ENCODE measurements at places on chromosomes 4 and X.
A peak's percentile ranks its signal among the peaks of the same experiment; 100 is the strongest.

GRCh38 chr4:52869656-52870055, 7.5 kb downstream of the RASL11B start:
- DNase-seq, result no peak

DNA sequence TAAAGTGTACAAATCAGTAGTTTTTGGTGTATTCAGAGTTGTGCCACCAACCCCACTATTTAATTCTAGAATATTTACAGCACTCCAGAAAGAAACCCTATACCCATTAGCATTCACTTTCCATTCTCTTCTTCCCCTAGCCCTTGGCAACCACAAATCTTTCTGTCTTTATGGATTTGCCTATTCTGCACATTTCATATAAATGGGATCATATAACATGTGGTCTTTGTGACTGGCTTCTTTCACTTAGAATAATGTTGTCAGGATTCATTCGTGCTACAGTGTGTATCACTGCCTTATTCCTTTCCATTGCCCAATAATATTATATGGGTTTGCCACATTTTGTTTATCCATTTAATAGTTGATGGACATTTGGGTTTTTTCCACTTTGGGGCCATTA, 32.2 kb downstream of the SGMS2 start:
- DNase-seq, result no peak

- DNase-seq, result no peak
Observed at GRCh38 chr4:112167794-112168193, 22.5 kb downstream of the FAM241A start.

DNA sequence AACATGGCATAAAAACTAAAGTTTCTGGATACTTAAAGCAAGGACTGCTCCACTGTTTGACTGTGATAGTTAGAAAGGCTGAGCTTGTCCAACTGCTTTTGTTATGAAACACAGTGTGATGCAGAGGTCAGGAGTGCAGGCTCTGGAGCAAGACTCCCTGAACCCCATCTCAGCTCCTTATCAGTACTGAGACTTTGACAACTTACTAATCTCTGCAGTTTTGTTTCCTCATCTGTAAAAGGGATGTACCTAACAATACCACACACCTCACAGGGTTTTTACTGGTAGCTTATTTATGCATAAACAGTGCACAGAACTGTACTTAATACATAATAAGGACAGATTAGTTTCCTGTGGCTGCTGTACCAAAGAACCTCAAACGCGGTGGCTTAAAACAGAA, 804.3 kb downstream of the FSTL5 start:
- DNase-seq, result no peak

- DNase-seq, result no peak
Observed at GRCh38 chrX:66046612-66047235, 6.8 kb upstream of the VSIG4 start.

DNA sequence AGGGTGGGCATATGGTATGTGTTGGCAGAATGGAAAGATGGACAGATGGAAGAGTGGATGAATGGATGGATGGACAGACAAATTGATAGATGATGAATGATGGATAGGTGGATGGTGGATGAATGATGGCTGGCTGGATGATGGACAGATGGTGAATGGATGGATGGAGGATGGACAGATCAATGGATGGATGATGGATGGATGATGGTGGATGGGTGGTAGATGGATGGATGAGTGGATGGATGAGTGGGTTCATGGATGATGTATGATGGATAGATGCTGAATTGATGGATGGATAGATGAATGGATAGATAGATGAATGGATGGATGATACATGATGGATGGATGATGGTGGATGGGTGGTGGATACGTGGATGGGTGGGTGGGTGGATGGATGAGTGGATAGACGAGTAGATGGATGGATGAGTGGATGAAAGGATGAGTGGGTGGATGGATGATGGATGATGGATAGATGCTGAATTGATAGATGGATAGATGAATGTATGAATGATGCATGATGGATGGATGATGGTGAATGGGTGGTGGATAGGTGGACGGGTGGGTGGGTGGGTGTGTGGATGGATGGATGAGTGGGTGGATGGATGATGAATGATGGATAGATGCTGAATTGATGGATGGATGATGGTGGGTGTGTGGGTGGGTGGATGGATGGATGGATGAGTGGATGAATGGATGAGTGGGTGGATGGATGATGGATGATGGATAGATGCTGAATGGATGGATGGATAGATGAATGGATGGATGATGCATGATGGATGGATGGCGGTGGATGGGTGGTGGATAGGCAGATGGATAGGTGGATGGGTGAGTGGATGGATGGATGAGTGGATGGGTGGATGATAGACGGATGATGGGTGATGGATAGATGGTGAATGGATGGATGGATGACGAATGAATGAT, 249.6 kb downstream of the AFAP1 start:
- DNase-seq, result no peak

DNA sequence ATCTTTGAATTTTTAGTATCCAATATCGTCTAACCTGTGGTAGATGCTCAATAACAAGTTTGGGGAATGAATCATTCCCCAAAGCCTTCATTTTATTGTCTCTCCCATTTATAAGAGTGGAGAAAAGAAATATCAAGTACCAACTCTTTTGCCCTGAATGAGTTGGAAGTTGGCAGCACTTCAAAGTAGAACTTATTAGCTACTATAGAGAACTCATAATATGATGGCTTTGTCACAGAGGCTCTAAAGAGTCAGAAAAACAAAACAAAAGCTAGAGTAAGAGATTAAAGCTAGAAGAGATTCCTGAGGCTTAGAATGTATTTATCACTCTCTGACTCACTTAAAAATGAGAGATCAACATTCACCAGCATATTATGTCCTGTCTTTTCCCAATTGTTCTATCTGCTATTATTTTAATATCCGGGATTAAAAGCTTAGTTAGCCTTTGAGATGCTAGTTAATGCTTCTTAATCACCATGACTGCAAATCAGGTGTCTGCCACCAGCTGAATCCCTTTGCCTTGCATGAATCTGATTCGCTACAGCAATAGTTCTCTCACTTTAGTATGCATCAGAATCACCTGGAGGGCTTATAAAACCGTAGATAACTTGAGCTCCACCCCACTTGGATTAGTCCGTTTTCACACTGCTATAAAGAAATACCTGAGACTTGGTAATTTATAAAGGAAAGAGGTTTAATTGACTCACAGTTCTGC, 77.9 kb downstream of the PALLD start:
- no peak for DNase-seq

- DNase-seq, result no peak
Observed at GRCh38 chr4:12615822-12616221, 868.3 kb downstream of the RAB28 start.

GRCh38 chr4:141158219-141158618, 24.9 kb upstream of the RNF150 start:
- DNase-seq, result peak; percentile 10

DNA sequence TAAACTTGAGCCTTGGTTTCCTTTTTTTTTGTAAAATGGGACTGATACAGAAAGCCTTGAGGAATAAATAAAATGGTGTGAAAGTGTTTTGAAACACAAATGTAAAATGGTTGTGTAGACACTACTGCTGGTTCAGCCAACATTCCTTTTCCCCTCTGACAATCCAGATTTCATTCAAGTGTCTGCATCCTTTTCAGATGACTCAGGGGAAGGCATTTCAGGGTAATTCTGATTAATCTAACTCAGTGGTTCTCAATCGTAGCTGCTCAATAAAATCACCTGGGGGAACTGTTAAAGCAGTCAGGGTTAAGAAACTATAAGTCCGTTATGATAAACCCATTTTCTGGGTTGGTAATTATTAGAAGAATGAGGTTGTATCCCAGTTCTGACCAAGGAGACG, 4.6 kb downstream of the ARHGAP10 start:
- DNase-seq, result peak; percentile 43

DNA sequence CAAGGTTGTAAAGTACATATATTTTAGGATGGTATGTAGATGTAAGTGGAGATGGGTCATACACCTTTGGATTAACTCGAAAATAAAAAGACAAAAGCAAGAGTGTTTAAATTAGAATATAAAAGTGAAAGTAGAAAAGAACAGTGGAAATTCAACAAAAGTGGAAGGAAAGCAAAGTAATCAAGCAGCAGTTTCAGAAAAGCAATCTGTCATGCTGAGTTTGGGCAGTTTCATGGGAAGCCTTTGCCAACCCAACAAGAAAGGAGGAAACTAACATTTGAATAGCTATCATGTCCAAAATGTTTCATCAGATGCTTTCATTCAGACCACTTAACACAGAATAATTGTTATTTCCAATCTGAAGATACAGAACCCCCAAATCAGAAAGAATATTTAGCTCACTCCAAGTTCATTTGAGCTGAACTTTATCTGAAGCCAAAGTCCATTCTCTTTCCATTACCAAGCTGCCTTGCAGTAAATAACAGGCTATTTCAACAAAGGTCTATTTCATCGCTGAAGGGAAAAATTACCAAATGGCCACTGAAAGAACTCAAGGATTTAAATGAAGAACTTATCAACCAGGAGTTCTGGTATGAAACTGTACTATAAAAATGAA, 1.8 kb upstream of the EXOSC9 start:
- DNase-seq, result no peak

- DNase-seq, result no peak
Observed at GRCh38 chr4:60911127-60911526, 289.0 kb upstream of the ADGRL3 start.

DNA sequence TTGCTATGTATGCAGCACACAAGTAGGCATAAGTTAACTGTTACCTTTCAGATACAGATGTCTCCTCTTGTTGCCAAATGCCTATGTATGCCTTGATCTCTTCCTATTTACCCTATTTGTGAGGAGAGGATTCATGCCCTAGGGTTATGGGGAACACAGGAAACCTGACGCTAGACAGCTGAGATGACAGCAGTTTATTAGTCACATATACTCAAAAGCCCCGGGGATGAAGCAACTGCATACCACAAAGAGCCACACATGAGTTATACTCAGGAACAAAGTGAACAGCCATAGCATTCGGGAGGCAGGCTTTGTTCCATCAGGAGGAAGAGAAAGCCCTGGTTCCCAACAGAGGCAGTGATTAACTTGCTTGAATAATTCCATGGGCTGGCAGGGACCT, 1011.7 kb upstream of the PCDH7 start:
- peak; percentile 43 for DNase-seq

GRCh38 chr4:6912441-6912840, 2.8 kb downstream of the TBC1D14 start:
- DNase-seq, result no peak

- no peak for DNase-seq
Observed at GRCh38 chrX:149467920-149468319, 37.2 kb downstream of the IDS start.

DNA sequence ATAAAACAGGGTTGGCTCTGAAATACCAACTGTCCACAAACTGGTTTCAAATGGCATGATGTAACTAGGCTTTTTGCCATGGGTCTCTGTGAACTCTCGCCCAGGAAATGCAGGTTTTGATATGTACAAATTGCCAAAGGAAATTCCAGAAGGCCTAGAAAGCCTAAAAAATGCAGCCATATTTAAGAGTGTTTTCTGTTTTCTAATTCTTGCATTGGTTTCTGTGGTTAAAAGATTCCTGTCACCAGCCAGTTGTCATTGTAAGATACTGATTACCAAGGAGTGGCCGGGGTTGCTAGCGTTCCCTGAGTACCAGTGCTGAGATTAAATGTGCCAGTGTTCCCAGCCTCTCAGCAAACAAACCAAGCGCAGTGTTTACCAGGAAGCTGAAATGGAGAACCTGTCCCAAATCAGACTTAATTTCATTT, 53.9 kb upstream of the SORBS2 start:
- DNase-seq, result no peak

- no peak for DNase-seq
Observed at GRCh38 chr4:42609051-42609450, 47.9 kb downstream of the ATP8A1 start.

GRCh38 chr4:108794136-108794535, 31.3 kb upstream of the ETNPPL start:
- DNase-seq, result no peak

DNA sequence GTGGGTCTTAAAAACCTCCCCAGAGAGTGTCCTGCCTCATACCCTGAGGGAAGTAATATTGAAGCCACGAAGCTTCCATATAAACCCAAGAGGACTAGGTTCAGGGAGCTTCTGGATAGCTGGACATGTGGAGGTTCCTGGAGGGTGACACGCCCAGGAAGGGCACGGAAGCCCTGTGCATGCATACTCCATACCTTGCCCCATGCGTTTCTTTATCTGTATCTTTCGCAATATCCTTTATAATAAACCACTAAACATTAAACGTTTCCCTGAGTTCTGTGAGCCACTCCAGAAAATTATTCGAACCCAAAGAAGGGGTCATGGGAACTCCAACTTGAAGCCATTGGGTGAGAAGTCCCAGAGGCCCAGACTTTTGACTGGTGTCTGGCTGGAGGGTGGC, 45.7 kb upstream of the HPF1 start:
- no peak for DNase-seq

DNA sequence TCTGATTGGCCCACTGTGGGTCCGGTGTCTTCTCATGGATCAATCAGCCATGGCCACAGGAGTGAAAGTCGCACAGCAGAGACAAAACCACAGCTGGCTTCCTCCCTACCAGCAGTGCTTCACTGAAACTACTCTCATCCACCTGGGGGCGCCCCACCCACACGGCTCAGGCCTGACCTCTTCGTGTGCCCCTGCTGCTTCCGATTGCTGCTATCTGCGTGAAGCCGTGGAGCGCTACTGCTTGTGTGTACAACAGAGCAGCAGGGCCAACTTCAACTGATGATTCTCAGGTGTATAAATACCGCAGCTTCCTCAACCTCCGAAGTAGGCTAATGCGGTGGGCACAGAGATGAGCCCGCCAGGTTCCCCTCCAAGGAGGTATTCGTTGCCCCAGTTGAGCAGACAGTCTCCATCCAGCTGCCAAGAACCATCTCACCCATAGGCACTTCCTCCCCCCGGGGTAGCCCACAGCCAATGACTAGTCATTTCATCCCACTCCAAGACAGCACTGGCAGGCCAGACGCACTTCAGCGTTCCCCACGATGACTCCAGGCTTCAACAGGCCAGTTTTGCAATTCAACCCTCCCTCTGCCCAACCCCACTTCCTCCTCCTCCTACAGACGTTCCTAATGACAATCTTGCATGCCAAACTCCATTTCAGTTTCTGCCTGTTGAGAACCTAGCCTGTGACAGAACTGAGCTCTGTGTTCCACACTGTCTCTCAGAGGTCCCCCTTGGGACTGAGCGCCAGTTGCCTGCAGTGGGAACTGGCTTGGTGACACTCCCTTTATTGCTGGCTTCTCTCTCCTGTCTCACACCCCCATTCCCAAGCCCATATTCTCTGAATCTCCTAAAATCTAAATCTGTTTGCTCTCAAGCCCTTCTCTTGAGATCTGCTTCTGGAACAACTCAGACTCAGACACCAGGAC, 41.3 kb upstream of the ATP6AP2 start:
- no peak for DNase-seq

GRCh38 chrX:19707246-19707871, 180.0 kb downstream of the SH3KBP1 start:
- DNase-seq, result no peak

GRCh38 chrX:41026702-41027078, 58.6 kb upstream of the USP9X start:
- no peak for DNase-seq

Measured in amniotic stem cell (primary cell).